ENCODE measurements at places on chromosomes 11 and 22.

GRCh38 chr11:78920329-78920728, 345.7 kb upstream of the NARS2 start:
- no peak for DNase-seq

DNA sequence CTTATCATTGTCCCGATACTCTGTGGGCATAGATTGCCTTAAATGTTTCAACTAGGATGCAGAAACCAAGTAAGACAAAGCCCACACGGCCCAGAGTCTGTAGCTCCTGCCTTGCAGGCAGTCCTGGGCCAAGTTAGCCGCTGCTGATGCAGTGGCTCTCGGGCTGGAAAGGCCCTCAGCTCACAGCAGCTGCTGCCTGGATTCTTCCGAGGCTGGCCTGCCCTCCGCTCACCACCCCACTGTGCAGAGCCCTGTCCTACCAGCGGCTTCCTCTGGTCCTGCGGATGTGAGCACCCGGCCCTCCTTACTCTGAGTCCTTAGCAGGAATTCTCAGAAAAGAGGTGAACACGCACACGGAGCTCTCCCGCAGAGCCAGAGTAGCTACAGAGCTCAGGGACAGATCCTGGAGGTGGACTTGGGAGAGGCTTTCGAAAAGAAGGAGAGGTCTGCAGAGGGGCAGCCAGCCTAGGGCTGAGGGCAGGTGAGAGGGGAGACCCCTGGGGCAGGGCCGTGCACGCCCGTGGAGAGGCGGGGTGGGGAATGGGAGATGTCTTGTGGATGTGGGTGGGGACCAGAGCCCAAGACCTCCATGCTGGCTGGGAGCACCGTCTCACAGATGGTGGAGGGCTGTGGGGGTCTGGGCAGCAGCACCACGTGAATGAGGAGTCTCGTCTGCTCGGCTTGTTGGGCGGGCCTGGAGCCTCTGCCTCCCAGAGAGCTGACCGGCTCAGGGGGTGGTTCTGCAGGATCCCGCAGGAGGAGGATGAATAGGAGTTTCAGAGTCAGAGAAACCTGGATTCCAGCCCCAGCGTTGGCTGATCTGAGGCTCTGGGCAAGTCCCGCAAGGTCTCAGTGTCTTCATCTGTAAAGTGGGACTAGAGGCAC, 117.4 kb upstream of the B3GAT1 start:
- no peak for DNase-seq

- peak; percentile 91 for DNase-seq
Measured at GRCh38 chr11:35363854-35364780, 55.2 kb downstream of the SLC1A2 start.

- no peak for DNase-seq
Measured at GRCh38 chr11:60378354-60378753, at the start of gene MS4A7. MS4A7 (plus strand) TSS chr11:60378532; CDS start chr11:60383142, 4,610 bp downstream.

GRCh38 chr22:40031766-40032470, 37.2 kb downstream of the FAM83F start:
- DNase-seq, result peak; percentile 27

DNA sequence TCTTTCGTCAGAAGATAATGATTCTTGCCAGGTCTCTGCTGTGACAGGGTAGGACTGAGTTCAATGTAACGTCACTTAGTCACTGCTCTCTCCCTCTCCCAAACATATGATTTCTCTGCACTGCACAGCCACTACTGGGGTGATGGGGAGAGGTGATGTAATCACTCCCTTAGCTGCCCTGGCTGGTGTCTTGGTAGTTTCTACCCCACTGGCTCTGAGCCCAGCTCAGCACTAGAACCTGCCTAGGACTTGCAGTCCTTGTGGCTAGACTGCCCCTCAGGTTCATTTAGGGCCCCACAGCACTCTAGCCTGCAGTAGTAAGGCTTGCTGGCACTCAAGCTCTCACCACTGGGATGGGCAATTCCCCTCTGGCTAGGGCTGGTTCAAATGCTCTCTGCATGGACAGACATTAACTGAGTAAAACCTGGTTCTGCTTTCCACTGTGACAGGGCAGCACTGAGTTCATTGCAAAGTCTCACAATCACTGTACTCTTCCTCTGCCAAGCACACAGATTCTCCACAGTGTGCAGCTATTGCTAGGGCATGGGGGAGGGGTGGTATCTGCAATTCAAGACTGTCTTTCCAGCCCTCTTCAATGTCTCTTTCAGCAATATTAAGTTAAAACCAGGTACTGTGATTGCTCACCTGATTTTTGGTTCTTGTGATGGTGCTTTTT, 571.4 kb upstream of the FAT3 start:
- no peak for DNase-seq

- no peak for DNase-seq
Measured at GRCh38 chr11:134524201-134524600, 112.2 kb upstream of the B3GAT1 start.

DNA sequence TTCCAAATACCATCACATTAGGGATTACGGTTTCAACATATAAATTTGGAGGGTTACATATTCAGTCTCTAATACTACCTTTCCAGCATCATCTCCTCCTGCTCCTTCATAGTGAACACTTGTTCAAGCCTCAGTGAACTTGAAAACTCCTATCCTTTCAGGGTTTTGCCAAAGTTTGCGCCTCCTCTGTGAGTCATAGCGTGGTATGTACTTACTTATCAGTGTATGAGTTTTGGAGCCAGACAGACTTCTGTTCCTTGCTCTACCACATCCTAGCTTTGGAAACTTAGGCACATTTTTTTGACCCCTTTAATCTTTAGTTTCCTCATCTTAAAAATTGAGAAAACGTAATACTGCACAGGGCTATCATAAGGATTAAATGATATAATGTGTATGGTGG, 160.1 kb upstream of the ZC3H12C start:
- DNase-seq, result no peak

GRCh38 chr22:48141301-48141700, 1378.9 kb downstream of the TBC1D22A start:
- DNase-seq, result no peak

GRCh38 chr11:102767800-102768199, 12.6 kb downstream of the MMP10 start:
- DNase-seq, result no peak

DNA sequence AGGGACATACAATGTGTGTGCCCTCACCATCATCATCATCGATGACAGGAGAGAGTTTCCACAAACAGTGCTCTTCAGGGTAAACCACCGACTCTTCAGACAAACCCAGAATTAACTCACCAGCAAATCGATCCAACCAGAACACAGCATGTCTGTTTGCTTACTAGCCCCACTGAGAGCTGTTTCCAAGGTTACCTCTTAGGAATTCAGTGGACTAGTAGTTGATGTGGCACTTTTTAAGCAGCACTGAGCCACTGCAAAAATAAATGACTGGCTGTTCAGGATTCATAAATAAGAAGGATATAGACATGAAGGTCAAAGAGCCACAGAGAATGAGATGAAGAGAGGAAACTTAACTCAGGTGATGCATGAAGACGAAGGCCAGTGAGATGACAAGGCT, 83.1 kb downstream of the PARVA start:
- DNase-seq, result no peak

- no peak for DNase-seq
Measured at GRCh38 chr22:35413624-35414023, 13.7 kb downstream of the MCM5 start.

- no peak for DNase-seq
Measured at GRCh38 chr11:86241956-86242535, 2.5 kb upstream of the EED start.

- no peak for DNase-seq
Measured at GRCh38 chr11:121733858-121734257, 281.1 kb upstream of the SORL1-AS1 start.

DNA sequence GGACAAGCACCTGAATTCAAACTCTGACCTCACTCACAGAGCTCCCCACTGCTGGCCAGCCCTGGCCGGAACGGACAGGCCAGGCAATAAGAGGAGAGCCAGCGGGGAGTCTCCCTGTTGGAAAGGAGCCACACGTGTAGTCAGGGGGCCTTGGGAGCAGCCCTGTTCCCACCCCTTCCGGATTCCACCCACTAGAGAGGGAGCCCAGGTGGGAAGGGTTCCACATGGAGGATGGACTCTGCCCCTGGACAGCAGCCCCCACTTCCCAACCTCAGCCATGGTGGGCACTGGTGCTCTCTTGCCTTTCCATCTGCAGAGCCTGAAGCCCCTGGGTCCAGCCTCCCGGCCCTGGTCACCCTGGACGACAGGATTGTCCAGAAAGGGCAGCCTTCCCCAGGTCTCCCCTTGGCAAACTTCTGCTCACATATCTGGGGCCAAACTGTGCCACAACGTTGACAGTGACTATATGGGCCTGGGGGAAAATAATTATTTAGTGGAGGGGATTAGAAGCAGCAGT, 7.5 kb upstream of the APOBEC3A start:
- DNase-seq, result no peak

DNA sequence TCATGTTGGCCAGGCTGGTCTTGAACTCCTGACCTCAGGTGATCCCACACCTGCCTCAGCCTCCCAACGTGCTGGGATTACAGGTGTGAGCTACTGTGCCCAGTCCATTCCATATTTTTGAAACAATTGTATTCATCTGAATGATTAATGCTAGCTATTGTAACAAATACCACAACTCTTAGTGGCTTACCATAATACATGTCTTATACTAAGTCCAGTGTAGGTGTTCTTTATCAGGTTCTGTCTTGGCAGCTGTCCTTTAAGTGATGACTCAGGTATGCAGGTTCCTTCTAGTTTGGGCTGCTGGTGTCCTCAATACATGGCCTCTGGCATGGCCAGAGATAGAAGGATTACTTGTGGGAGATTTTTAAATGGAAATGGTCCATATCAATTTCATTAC, 39.0 kb downstream of the UVRAG start:
- DNase-seq, result no peak

DNA sequence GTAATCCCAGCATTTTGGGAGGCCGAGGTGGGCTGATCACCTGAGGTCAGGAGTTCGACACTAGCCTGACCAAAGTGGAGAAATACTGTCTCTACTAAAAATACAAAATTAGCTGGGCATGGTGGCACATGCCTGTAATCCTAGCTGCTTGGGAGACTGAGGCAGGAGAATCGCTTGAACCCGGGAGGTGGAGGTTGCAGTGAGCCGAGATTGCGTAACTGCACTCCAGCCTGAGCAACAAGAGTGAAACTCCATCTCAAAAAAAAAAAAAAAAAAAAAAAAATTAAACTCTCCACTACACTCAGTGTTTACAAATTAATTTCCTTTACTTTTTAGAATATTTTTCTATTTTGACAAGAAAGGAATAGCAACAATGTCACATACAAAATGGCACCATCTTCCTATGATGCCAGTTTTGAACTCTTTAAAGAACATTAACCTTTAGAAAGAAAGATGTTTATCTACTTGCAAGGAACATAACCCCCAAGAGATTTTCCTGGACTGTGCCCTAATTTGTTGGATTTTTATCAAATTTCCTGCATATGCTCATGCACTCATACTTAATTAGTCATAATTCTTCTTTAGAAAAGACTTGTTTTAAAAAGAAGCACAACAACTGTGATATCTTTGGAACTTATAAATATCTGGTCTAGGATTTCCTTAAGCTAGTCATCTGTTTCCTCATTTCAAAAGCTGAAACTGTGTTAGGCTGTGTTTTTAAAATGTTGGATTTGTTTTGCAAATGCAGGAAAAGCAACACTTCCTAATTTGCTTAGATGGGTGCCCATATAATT, 22.6 kb upstream of the HIPK3 start:
- no peak for DNase-seq

DNA sequence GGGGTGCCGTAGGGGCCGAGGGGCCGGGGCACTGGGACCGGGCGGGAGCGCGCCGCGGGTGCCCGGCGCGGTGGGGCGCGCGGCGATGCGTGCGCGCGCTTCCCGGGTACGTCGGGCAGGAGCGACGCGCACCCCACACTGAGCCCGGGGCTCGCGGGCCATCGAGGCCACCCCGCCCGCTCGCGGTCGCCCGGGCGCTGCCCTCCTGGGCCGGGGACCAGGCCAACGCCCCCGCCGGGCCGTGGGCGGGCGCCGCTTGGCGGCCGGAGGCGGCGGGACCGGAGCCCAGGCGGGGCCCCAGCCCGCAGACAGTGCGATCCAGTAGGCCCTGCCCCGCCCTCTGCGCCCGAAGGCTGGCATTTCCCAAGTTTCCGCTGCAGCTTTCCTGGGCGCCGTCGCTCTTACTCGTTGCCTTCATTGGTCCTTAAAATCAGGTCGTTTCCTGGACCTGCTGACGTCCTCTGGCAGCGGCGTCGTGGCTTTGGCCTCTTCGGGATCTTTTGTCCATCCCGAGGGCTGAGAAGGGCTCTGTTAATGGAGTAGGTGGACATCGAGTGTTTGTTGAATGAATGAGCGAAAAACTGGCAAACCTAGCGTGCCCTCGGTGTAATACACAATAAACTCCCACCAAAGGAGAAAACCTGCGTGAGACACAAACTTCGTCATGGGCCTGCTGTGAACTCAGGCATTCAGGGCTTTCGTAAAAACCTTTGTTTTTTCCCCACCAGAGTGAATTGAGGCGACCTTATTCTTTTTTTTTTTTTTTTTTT, 638 bp downstream of the PARVA start:
- peak; percentile 79 for DNase-seq

DNA sequence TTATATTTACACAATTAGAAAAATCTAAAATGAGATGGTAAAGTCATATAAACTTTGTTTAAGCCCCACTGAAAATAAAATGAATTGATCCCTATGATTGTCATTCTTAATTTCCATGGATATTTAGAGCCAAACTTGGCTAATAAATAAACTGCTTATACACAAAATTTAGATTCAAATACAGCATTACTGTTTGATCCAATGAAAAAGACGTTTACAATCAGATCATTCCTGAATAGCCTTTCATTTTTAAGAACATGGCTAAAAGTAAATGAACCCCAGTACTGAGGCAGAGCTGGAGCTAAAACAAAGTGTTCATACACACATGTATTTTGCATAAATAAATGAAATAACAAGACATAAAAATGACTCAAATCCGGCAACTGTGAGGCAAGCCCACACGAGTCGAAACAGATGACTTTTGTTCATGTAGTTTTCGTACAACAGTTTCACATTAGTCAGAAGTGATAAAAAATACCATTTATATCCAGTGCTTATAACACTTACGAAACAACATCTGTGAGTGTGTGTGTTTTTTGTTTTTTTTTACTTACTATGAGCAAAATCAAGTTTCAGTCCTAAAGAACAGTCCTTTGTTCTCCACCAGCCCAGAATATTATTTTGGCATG, 386.5 kb downstream of the SOX6 start:
- peak; percentile 38 for DNase-seq

- DNase-seq, result peak; percentile 99
Measured at GRCh38 chr11:67317205-67317887, 14.0 kb downstream of the SSH3 start.

GRCh38 chr11:126924376-126925040, 76.1 kb downstream of the KIRREL3 start:
- DNase-seq, result no peak

GRCh38 chr11:12704049-12704448, 29.8 kb downstream of the TEAD1 start:
- DNase-seq, result no peak
